ENCODE measurements at places on chromosomes 13 and 19.

GRCh38 chr19:31783592-31783991, 434.4 kb upstream of the TSHZ3 start:
- DNase-seq, result peak; percentile 27

DNA sequence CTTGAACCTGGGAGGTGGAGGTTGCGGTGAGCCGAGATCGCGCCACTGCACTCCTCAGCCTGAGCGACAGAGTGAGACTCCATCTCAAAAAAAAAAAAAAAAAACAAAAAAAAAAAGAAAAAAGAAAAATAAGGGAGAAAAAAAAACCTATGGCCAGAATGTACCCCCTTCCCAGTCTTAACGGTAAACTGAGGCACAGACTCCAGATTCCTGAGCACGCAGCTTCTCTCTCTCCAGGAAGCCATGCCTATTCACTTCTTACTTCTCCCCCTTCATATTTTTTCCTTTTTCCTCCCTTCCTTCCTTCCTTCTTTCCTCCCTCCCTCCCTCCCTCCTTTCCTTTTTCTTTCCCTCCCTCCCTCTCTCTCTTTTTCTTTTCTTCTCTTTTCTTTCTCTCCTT, 5.4 kb downstream of the ADGRE2 start:
- no peak for DNase-seq

GRCh38 chr19:3945838-3946237, 13.0 kb downstream of the NMRK2 start:
- no peak for DNase-seq

DNA sequence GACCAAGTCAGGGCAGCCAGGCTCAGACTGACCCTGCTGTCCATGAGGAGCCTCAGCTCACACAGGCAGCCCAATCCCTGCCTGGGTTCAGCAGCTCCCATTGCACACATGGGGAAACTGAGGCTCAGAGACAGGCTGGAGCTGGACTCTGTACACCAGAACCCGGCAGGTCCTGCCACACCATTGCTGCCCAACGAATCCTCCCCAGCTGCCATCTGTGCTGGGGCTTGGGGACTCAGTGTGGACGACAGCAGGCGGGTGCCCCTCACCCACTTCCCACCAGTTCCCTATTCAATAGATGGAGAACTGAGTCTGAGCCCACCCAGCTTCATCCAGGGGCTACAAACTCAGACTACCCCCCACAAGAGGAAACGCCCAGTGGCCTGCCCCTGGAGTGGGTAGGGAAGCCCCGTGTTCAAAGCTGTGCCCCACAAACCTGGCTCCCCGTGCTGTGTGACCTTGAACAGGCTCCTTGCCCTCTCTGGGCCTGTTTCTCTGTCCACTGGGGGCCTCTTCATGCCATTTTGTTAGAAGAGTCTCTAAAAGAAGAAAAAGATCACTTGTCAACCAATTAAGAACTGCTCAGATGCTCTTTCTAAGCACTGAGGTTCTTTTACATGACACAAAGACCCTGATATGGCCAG, 50.8 kb downstream of the AP1M1 start:
- no peak for DNase-seq

DNA sequence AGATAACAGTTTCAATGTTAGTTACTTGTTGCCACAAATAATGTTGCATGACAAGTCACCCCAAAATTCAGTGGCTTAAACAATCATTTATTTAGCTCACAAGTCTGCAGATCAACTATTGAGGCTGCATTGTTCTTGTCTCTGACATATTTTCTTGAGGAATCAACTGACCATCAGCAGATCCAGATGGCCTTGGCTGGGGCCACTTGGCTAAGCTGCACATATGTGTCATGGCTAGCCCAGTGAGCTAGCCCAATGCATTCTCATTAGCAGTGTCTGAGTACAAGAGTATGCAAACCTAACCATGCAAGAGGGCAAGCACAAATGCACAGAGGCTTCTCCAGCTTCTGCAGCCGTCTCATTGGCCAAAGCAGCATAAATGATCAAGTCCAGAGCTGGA, 180.4 kb downstream of the DNAJC15 start:
- no peak for DNase-seq

DNA sequence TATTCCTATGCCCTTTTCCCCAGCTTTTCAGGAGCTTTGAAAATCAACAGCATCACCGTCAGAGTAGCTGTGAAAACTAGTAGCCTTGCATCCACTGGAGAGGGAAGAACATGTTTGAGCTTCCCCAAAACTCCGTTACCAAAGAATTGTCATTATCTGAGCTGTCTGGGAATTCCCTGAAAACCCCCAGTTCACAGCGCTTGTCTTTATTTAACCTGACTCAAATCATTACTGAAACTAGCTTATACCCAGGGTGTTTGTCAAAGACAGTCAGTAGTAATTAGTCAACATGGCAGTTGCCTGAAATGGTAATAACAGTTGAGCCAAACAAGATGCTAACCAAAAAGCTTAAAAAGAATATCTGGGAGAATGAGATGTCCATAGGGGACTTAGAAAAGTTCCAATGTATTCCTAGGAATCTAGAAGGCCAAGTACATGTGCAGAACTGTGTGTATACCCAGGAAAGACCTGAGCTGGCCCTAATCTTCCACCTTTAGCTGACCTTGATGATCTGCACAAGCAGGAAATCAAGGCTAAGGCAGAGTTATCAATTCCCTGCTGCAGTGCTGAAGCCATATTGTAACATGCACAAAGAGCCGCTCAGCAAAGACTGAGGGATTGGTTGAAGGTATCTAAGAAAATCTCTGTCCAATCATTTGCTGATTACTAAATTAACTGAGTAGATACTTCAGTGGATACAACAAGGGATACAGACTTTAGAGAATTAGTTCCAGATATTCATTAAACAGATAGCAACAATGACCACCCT, 130.8 kb downstream of the KL start:
- no peak for DNase-seq

- peak; percentile 12 for DNase-seq
Measured at GRCh38 chr13:22776394-22777186, 404.2 kb upstream of the SGCG start.

- no peak for DNase-seq
Measured at GRCh38 chr19:912181-913079, 589 bp downstream of the R3HDM4 start.

- DNase-seq, result no peak
Measured at GRCh38 chr19:24074720-24075454, 12.1 kb upstream of the ZNF254 start.

DNA sequence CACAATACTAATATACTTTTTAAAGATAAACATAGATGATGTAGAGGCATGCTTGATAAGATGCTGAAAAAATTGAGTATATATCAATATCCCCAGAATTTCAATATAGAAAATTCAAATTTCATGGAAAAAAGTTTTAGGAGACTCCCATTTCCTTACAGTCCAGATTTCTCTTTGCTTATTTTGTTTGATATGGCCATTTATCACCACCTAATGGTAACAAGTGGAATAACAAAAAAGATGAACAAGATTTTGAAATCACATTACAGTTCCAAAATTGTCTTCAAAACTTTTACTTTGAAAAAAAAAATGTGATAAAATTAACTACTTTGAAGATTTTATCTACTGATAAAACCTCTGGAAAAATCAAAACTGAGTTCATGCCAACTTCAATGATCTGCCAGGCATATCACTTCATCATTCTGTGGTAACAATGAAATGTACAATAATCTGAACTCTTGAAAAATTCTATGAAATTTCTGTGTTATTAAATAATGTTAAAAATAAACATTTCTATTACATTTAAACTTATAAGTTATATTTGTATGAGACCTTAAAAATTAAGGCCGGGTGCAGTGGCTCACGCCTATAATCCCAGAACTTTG, 17.5 kb downstream of the MIPEP start:
- peak; percentile 12 for DNase-seq

GRCh38 chr19:6577476-6578125, 13.3 kb downstream of the CD70 start:
- DNase-seq, result no peak

DNA sequence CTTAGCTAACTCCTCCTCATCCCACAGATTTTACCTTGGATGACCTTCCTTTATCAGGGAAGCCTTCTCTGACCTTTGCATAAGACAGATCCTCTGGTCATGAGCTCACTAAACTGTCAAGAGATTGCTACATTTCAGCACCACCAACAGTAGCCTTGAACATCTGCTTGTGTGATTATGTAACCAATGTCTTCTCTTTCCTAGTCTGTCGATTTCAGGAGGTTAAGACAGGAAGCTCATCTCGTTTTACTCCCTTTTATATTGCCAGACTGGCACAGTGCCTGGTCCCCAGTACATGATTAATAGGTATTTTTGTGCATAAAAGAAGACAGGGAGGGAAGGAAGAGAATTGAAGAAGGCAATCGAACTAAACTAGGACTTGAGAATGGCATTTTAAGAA, 1697.7 kb downstream of the EFNB2 start:
- no peak for DNase-seq

GRCh38 chr19:3710265-3710812, 2.2 kb downstream of the TJP3 start:
- no peak for DNase-seq

- no peak for DNase-seq
Measured at GRCh38 chr13:36395280-36395679, 37.0 kb upstream of the CCNA1 start.

DNA sequence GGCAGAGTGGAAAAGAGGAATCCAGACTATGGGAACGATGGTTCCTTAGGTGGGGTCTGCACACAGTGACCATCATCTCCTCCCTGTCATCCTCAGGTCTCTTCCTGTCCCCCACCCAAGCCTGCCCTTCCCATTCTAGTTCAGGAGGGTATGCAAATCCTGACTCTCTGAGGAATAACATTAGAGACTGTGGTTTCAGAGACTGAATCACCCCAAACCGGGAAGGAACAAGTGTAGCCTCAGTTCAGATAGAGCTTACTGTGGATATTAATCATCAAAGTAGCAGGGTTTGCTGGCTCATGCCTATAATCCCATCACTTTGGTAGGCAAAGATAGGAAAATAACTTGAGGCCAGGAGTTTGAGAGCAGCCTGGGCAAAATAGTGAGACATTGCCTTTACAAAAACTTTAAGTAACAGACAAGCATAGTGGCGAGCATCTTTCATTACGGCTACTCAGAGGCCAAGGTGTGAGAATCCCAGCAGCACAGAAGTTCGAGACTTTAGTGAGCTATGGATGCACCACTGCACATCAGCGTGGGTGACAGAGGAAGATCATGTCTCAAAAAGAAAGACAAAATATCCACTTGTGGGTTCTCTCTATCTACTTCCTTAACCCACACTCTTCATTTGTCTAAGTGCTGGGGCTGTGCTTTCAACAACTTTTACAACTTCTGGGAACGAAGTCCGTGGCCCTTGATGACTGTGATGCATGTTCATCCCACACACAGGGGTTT, 19.3 kb upstream of the LGALS13 start:
- DNase-seq, result no peak

- peak; percentile 37 for DNase-seq
Measured at GRCh38 chr19:28737021-28737895, 475.7 kb downstream of the UQCRFS1 start.

DNA sequence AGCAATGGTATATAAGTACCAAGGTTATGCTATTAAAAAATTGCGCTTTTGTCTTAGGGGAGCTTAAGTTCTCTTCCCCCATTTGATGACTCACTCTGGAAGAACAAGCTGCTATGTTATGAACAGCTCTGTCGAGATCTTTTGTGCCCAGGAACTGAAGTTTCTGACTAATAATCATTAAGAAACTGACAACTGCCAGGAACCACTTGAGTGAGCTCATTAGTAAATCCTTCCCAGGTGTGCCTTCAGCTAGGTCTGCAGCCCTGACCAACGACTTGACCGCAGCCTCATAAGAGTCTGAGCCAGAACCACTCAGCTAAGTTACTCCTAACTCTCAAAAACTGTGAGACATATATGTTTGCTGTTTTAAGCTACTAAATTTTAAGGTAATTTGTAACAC, 147.8 kb downstream of the SLITRK6 start:
- DNase-seq, result no peak

GRCh38 chr13:44778761-44779484, 202.8 kb upstream of the TSC22D1 start:
- no peak for DNase-seq

DNA sequence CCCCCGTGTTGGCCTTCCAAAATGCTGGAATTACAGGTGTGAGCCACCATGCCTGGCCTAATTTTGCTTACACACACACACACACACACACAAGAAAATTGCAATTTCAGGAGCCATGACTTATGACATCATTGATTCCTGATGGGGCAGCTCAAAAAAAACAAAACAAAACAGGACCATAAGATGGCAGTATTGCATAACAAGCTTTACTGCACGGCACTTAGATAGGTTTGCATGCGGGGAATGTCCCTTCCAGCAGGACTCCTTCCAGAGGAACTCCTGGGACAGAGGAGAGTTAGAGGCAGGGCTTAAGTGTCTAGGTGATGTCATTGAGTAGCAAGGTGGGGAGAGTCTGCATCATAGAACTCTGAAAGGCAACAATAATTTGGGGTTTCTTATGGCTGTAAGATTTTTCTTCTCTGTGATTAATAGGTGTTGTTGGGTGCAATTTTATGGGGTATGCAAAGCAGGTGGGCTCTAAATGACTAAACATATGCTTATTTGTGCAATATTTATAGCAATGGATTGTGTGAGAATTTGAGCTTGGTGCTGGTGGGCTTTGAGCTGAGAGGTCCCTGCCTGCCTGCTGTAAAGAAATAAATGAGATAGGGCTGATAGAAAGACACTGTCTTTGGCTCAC, 9.0 kb upstream of the ACSBG2 start:
- peak; percentile 55 for DNase-seq

DNA sequence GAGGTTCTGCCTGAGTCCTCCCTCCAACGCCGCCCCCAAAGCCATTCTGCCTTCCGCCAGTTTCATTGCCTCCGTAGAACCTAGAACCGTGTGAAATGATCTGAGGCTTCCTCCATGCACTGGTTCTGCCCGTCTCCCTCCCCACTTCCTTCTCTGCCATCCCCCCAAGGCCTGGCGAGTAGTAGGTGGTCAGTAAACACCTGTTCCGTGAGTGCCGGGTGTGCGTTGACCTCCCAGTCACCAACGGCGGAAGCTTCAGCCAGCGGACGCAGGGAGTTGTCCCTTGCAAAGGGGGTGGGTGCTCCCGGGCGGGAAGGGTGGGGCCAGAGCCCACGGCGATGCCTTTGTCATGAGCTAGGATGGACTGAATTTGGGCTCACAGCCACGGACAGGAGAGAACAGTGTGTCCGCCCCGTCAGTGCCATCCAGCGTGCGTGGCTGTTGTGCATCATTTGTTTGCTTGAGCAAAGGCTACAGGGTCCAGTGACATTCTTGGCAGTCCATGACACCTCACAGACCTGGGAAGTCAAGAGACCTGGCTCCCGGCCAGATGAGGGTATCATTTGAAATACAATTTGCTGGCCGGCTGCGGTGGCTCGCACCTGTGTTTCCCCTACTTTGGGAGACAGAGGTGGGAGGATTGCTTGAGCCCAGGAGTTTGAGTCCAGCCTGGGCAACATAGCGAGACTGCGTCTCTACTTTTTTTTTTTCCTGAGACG, 43.1 kb downstream of the NFIC start:
- DNase-seq, result no peak

- peak; percentile 31 for DNase-seq
Measured at GRCh38 chr13:91308299-91308698, 39.2 kb upstream of the MIR17HG start.

DNA sequence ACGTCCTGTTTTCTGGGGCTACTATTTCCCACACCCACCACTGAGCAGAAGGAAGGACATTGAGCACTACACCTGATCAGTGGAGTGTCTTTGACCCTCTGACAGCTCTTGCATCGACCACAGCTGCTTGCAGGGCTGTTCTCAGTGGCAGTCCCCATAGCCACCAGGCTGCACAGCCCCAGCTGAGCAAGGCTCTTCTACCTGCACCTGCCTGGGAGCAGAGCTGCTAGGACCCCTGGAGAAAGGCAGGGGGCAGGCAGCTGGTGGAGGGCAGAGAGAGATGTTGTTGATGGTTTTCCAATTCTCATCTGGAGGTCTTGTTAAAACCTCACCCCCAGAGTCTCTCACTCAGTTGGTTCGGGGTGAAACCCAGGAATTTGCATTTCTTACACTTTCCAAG, 361.8 kb upstream of the ZNF507 start:
- DNase-seq, result no peak
